Posterior cingulate gyrus (tissue), 11 donors: ENCODE measurements at places on chromosomes 6 and 20.

DNA sequence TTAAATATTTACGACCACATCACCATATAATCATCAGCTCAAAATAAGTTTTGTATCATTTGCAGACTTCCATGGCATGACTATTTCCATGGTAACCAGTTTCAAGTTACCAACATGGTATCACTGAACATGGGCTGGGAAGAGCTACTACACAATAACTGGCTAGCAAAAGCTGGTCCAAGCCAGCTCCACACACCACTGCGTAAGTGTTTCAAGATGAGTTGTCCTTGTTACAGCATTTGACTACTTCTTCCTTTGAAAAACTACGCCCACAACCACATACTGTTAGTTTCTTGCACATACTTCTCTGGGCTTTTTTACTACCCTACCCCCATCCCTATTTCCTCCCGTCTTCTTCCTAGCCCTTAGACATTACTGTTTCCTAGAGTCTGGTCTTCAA, 8.5 kb downstream of the CD164 start:
- DNase-seq, result no peak

DNA sequence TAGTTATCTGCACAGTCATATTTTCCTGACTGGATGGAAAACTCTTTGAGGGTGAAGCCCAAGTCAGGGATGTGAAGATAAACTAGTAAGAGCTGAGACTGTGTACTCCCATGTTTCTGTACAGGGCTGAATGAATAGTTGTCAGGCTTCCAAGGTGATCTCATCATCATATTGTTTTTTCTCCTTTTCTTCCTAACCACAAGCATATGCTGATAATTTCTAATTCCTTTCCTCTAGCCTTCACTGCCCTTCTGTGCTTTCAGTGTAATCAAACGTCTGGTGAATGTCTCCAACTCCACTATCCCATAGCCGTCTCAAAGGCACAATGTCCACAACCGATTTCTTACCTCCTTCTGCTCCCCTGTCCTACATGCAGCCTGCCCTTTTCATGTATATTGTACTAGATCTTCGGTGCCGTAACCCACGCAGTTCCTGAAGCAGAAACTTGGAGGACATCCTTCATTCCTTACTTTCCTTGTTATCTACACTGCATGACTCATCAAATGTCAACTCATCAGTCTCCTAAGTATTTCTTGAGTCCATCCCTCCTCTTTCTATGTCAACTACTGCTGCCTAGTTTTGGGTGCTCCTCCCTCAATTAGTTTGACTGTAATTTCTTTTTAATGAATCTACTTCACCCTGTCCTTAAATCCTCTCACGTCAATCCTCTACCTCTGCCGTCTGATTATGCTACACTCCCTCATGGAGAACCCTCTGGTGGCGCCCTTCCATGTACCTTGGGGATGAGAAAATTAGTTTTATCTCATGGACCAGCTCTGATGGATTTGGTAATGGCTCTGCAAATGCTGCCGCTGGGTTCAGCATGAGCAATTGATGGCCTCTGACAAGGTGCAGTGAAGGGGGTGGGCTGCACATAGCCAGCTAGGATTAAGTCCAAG, 21.9 kb downstream of the NCOA7 start:
- DNase-seq, result no peak

- DNase-seq, result no peak
These were observed 104.2 kb upstream of the CNKSR3 start for GRCh38 chr6:154614641-154615040.

DNA sequence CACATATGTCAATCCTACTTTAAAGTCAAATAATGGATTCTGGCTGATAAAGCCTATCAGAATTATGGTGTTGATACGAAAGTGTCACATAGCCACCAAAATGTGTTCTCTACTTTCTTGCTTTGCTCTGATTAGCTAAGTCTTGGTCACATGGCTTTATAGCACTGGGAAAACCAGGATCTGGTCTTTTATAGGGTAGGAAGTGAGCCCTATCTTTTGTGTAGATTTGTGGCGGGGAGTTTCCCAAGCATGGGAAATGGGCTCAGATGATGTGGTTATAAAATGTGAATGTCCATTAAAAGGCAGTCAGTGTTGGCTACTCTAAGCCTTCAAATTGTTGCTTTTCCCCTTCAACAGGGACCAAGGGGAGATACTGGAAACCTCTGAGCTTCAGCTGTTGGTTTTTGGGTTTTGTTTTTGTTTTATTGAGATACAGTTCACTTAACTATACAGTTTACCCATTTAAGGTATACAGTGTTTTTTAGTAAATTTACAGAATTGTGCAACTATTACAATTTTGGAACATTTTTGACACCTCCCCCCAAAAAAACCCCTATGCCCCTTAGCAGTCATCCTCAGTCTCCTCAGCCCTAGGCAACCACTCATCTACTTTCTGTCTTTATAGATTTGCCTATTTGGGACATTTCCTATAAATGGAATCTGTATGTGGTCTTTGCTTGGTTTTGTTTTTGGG, 12.2 kb downstream of the RRP36 start:
- no peak for DNase-seq

- no peak for DNase-seq
These were observed 20.5 kb upstream of the CRISP3 start for GRCh38 chr6:49764571-49765236.

DNA sequence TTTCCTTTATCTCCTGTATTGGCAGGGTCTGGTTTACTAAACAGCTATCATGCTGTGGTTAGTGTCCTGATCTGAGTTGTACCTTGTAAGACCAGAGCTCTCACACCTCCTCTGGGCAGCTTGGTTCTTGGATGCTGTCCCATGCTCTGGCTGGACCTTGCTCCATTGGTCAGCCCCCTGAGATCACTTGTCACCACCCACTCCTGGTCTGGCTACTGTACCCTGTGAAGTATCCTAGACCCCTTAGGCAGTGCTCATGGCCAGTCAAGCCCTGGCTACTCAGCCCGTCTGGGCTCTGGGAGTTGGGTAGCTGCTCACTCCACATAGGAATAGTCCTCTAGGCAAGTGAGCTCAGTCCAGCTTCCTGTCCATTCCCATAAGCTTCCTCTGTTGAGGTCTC, 31.1 kb downstream of the ADGRF4 start:
- no peak for DNase-seq

- DNase-seq, result no peak
These were observed 36.8 kb upstream of the RGS17 start for GRCh38 chr6:153167907-153168306.
